Regular cardiac myocyte (primary cell): ENCODE measurements at places on chromosomes 6 and 20. TPM values are rescaled to one million over a fixed set of nuclear protein-coding genes. Genes with fewer than 3 reads are reported as not detected.

Gene PBOV1
- not detected in 2 replicates for total RNA-seq

Gene MCM3
- 22.6 and 96.6 TPM in 2 replicates for total RNA-seq

Gene SAMD10
- total RNA-seq: 0.38 and 0.56 TPM in 2 replicates

Gene TRIM31
- total RNA-seq: not detected in 2 replicates

Gene ULBP2
- 8.7 and 12.5 TPM in 2 replicates for total RNA-seq

Gene WFDC5
- total RNA-seq: not detected in 2 replicates

Gene SCUBE3
- 26.5 and 132 TPM in 2 replicates for total RNA-seq

Gene KIF13A
- total RNA-seq: 56.2 and 73.9 TPM in 2 replicates

Gene EBF4
- total RNA-seq: under 0.01 and 0.56 TPM in 2 replicates
